ENCODE measurements at places on chromosomes 7 and 10. TPM values are rescaled to one million over a fixed set of nuclear protein-coding genes. Genes with fewer than 3 reads are reported as not detected.

Gene TRIM56
- 30.6 TPM for total RNA-seq

Gene TMEM229A
- total RNA-seq: not detected

Gene HOXA1
- 2.1 TPM for total RNA-seq

Gene ANXA8L1
- total RNA-seq: 9.0 TPM

Gene TTYH3
- total RNA-seq: 17.5 TPM

Gene DAGLB
- 18.2 TPM for total RNA-seq

Gene AGAP9
- total RNA-seq: 3.3 TPM

Gene CRPPA
- total RNA-seq: 6.3 TPM

Gene GFRA1
- 64.0 TPM for total RNA-seq

Gene FBXO24
- total RNA-seq: 0.84 TPM

Gene PTPRN2
- 6.6 TPM for total RNA-seq

Gene SKIDA1
- 2.0 TPM for total RNA-seq

Gene ADARB2
- 23.2 TPM for total RNA-seq

Gene WNT8B
- not detected for total RNA-seq

Gene PSAP
- 757 TPM for total RNA-seq

DNA sequence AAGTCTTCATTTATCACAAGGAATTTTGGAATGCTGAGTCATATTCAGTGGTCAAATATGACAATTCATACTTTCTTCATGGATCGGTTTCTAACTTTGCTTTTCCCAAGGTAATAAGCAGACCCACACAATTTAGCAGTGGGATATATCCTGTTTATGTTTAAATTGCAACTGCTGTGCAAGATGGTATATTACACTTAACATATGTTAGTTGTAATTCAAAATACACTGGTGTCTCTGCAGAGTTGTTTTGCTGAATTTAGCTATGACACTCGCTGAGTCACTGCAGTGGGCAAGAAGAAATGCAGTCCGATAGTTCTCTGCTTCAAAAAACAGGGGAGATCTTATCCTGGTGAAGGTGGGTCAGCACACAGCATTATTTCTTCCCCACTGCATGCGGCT lies 194.8 kb upstream of the PTN start:
- H3K4me3 ChIP-seq: no peak overlapping the region
- H3K27me3 ChIP-seq: no peaks in the 10 kb centered on the region
- no peak for DNase-seq
- no peak overlapping the region for H3K27ac ChIP-seq

DNA sequence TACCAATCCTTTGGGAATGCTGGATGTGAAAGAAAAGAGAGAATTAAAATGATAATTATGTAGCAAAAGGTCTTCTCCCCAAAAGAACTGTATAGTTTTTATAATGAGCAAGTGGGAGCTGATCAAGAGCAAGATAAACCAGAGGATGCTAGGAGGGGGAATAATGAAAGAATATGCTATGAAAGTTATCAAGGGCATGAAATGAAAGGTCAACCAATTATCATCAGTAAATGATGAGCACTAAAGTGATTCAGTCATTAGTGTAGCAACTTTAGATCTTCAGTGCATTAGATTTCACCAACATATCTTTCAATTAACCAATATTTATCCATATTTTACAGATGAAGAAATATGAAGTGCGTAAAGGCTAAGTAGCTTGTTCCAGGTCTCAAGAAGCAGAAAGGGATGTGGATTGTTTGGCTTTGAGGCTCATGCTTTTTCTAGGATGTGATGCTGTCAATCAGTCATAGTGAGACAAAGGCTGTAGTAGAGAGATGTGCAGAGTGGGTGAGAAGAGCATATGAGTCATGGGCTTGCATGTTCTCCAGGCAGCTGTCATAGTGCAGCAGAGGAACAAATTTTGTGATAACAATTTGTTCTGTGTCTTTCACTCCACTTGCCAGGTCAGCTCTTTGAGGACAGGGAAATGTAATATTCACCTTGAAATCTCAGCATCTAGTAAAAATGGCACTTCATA lies 5.7 kb upstream of the OR2F2 start:
- H3K4me1 ChIP-seq: no peaks in the 10 kb centered on the region
- no peaks in the 10 kb centered on the region for H3K36me3 ChIP-seq
- DNase-seq: no peak
- no peak overlapping the region for H3K4me3 ChIP-seq
- H3K27ac ChIP-seq: no peak overlapping the region

GRCh38 chr10:21993360-21994001 lies 10.0 kb downstream of the DNAJC1 start:
- H3K27ac ChIP-seq: no peak overlapping the region
- no peaks in the 10 kb centered on the region for H3K27me3 ChIP-seq
- DNase-seq: no peak

- no peak overlapping the region for H3K4me3 ChIP-seq
- H3K27ac ChIP-seq: no peak overlapping the region
- DNase-seq: no peak
- H3K27me3 ChIP-seq: no peaks in the 10 kb centered on the region
- no peaks in the 10 kb centered on the region for H3K36me3 ChIP-seq
- no peaks in the 10 kb centered on the region for H3K4me1 ChIP-seq
These were observed 481.1 kb downstream of the SEMA3D start for GRCh38 chr7:84705706-84706105.

DNA sequence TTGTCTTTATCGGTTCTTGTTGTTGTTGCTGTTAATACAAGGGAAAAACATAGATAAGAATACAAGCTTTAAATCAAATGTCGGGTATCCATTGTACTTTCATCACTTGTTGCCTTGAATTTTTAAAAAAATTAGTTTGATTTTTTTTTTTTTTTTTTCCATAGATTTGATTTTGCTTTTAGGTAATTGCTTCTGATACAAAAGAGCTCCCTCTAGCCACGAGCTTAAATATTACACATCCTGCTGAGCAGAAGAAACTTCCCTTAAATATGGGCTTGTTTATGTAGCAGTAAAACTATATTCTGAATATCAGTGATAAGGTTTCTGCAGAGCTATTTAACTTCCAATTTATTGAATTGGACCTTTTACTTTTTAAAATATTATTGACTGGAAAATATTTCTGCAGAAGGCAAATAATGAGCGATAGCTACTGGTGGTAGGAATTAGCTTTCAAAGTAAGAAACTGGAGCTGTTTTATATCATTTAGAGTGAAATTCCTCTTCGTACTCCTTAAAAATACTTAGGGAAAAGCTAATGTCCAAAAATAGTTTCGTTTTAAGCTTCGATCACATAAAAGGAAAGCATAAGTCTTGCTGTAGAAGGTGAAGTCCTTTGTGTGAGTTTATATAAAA lies 216.9 kb downstream of the POLR1F start:
- H3K4me1 ChIP-seq: no peaks in the 10 kb centered on the region
- H3K27ac ChIP-seq: no peak overlapping the region

DNA sequence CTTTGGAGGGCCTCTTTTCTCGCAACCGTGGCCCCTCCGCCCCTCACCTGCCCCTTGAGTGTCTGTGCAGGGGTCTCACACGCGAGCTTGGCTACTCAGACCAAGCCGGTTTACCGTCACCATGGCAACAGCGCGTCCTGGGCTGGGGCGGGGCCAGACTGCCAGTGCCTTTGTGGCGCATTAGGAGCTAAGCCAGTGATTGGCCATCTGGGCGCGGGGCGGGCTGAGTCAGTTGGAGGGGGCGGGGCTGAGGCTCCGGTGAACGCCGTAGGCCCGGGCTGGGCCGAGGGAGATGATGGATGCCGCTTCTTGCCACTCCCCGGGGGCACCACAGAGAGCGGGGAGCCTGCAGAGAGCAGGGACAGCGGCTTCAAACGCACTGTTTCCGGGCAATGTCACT lies 48.7 kb upstream of the FXYD4 start:
- DNase-seq: peak; percentile 74
- no peaks in the 10 kb centered on the region for H3K4me1 ChIP-seq
- H3K4me3 ChIP-seq: peak overlapping the region; percentile 24
- H3K27me3 ChIP-seq: no peaks in the 10 kb centered on the region
- peak overlapping the region; percentile 73 for H3K27ac ChIP-seq
- no peaks in the 10 kb centered on the region for H3K36me3 ChIP-seq

GRCh38 chr10:2030046-2030445 lies 292.7 kb upstream of the ADARB2 start:
- H3K4me1 ChIP-seq: no peaks in the 10 kb centered on the region
- H3K27ac ChIP-seq: no peak overlapping the region
- no peak overlapping the region for H3K4me3 ChIP-seq
- no peaks in the 10 kb centered on the region for H3K27me3 ChIP-seq

DNA sequence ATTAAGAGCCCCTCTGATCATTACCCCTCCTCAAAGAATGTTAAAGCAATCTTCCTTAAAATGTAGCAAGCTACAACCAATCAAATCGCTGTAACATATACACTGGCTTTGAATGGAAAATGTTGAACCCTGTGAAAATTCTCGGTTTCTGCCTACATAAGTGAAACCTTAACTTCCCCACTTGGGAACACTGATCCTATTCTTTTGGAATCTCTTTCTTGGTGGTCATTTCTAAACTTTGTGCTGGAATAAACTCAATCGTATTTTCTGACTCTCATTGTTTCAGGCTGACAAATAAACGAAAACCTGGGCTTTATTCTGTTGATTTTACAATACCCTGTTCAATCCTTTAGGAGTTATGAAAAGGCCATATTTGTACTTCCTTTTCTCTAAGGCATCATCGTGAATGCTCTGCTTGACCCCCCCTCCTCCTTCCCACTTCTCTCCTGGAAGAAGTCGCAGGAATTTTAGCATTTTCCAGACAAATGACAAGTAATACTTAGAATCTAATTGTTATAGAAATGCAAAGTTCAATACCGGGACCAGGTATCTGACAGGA lies 155.1 kb upstream of the FAM13C start:
- no peak overlapping the region for H3K27ac ChIP-seq
- DNase-seq: no peak
- no peaks in the 10 kb centered on the region for H3K4me1 ChIP-seq
- H3K36me3 ChIP-seq: no peaks in the 10 kb centered on the region
- H3K4me3 ChIP-seq: no peak overlapping the region

DNA sequence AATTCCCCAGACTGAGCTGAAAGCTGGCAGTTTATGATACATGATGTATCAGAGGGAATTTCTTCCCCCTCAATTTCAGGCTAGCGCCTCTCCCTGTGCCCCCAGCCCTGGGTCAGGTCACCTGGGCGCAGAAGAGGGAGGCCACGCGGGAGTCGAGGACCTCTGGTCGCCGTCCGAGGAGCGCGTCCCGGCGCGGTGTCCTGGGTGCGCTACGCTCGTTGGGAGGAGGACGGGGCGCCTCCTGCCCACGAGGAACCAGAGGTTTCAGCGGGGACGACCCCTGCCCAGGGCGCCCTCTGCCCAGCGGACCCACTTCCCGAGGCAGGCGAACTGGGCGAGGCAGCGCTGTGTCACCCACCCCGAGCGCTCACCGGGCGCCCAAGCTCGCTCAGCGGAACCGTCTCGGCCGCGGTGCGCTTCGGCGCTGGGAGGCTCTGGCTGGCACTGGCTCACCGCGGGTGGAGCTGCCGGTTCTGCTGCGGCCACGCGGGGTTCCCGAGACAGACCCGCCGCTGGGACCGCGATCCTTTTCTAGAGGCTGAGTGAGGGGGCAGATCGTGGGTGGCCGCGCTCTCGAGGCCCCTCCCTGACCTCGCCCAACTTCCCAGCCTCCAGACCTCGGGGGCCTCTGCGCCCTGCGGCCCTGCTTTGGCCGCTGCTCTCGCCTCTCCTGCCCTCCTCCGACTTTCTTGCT lies at the start of gene FAM237B:
FAM237B (minus strand) TSS at position 504 of the 694 bp plus-strand sequence. CDS start 1,556 bp downstream, outside the sequence.
- peaks cover 6% of the 10 kb centered on the region for H3K4me1 ChIP-seq
- H3K27ac ChIP-seq: no peak within 1 kb of the TSS
- DNase-seq: no peak
- no peaks in the 10 kb centered on the region for H3K36me3 ChIP-seq
- H3K27me3 ChIP-seq: peaks cover 38% of the 10 kb centered on the region

- DNase-seq: no peak
- no peak overlapping the region for H3K27ac ChIP-seq
- H3K4me1 ChIP-seq: no peaks in the 10 kb centered on the region
These were observed 244.2 kb downstream of the CCDC3 start for GRCh38 chr10:12757351-12757750.

DNA sequence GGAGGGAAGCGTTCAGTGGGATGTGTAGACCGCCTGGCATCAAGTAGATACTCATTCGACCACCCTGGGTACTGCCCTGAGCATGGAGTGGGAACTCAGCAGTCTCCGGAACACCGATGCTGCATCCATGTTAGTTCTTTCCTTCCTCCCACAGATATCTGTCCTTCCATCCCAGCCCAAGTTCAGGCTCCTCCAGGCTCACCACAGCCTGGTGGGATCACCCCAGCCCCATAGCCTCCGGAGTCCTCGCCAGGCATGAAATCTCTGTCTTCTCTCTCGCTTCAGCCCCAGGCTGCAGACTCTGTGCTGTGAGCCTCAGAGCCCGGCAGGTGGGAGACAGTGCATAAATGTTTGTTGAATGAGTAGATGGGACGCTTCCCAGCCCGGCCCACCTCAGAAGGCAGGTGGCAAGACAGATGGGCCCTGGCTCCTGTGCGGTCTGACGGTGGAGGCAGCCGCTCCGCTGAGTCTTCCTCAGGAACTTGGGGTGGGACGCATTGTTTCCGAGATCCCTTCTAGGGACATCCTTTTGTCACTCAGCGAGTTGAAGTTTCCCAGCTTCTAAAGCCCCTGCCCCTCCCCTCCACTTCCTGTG lies 42.9 kb downstream of the ELFN1 start:
- no peak overlapping the region for H3K4me3 ChIP-seq
- H3K4me1 ChIP-seq: no peaks in the 10 kb centered on the region
- no peak overlapping the region for H3K27ac ChIP-seq
- DNase-seq: no peak
- no peaks in the 10 kb centered on the region for H3K36me3 ChIP-seq

GRCh38 chr7:98651760-98652159 lies 34.7 kb downstream of the NPTX2 start:
- no peak for DNase-seq
- H3K27ac ChIP-seq: no peak overlapping the region
- H3K4me1 ChIP-seq: no peaks in the 10 kb centered on the region
- H3K4me3 ChIP-seq: no peak overlapping the region

GRCh38 chr7:22664988-22665798 lies 61.8 kb upstream of the IL6 start:
- no peaks in the 10 kb centered on the region for H3K36me3 ChIP-seq
- no peak for DNase-seq
- no peak overlapping the region for H3K27ac ChIP-seq
- H3K27me3 ChIP-seq: no peaks in the 10 kb centered on the region
- H3K4me3 ChIP-seq: no peak overlapping the region

GRCh38 chr10:5373307-5373706 lies 8.5 kb downstream of the UCN3 start:
- H3K36me3 ChIP-seq: no peaks in the 10 kb centered on the region
- H3K4me3 ChIP-seq: no peak overlapping the region
- H3K27ac ChIP-seq: no peak overlapping the region
- H3K27me3 ChIP-seq: no peaks in the 10 kb centered on the region
- DNase-seq: no peak

DNA sequence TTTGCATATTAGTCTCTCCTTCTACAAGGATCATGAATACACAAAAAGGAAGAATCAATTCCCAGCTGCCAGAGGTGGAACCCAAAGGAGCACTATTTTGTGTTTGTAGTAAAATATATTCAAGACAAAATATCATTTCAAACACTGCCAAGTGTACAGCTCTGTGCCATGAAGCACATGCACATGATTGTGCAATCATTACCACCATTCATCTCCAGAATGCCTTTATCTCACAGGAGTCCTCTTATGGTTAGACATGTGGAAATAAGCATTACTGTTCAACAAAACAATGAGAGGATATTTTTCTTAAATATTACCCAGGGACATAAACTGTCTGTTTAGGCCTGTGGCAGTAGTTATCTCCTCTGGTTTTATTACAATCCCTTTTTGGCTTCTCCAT lies 151.4 kb upstream of the PPP1R3A start:
- no peak overlapping the region for H3K27ac ChIP-seq
- DNase-seq: no peak
- no peaks in the 10 kb centered on the region for H3K27me3 ChIP-seq
- no peaks in the 10 kb centered on the region for H3K36me3 ChIP-seq
- H3K4me1 ChIP-seq: no peaks in the 10 kb centered on the region
- H3K4me3 ChIP-seq: no peak overlapping the region
